ENCODE measurements at places on chromosomes 16 and 17.

GRCh38 chr16:14309906-14310305 is 238.8 kb downstream of the MRTFB start:
- DNase-seq: no peak

DNA sequence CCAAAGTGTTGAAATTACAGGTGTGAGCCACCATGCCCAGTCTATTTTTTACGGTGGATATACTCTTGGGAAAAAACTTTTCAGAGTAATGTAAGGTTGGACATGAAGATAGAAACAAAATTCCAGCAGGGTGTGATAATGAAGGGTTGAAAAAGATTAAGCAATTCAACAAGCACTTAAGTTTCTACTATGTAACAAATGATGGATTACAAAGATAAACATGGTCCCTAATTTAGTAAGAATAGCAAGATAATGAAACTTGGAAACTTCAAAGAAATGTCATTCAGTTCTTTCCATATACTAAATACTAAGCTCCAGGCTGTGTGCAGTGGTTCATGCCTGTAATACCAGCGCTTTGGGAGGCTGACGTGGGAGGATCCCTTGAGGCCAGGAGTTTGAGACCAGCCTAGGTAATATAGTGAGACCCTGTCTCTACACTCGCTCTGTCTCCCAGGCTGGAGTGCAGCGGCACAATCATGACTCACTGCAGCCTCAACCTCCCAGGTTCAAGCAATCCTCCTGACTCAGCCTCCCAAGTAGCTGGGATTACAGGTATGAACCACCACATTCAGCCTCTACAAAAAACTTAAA is 31.0 kb downstream of the PSMD12 start:
- no peak for DNase-seq

DNA sequence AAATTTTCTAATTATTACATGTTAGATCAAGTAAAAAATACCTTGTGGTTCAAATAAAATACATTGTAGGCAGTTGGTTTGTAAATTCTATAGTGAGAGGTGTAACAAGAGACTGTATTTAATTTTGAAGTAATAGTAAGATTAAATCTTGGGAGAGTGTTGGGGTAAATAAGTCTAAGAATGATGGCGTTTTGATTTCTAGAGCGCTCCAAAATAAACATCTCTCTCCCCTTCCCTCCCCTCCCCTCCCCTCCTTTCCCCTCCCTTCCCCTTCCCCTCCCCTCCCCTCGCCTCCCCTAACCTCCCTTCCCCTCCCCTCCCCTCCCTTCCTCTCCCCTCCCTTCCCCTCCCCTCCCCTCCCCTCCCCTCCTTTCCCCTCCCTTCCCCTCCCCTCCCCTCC is 200.6 kb upstream of the EEF2KMT start:
- DNase-seq: no peak

- no peak for DNase-seq
These were observed 29.9 kb upstream of the FOXF1 start for GRCh38 chr16:86480444-86480843.

- DNase-seq: no peak
These were observed 6.2 kb upstream of the TBKBP1 start for GRCh38 chr17:47687748-47688147.

DNA sequence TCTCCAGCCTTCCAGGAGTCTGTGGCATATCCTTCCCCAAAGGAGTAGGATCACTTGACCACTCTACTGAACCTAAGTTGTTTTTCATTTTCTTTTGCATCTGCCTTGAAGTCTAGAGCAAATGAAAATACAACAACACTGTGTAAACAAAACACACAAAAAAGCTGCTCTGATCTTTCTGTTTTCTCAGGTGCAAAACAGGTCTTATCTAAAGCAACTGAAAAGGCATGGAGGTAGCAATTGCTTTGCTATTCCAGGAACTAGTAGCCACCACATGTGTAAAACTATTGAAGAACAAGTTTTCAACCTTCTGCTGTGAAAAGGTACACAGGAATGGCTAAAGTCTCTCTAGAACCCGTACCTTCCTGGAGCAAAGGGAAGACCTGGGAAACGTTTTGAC is 127.1 kb downstream of the PITPNC1 start:
- no peak for DNase-seq

DNA sequence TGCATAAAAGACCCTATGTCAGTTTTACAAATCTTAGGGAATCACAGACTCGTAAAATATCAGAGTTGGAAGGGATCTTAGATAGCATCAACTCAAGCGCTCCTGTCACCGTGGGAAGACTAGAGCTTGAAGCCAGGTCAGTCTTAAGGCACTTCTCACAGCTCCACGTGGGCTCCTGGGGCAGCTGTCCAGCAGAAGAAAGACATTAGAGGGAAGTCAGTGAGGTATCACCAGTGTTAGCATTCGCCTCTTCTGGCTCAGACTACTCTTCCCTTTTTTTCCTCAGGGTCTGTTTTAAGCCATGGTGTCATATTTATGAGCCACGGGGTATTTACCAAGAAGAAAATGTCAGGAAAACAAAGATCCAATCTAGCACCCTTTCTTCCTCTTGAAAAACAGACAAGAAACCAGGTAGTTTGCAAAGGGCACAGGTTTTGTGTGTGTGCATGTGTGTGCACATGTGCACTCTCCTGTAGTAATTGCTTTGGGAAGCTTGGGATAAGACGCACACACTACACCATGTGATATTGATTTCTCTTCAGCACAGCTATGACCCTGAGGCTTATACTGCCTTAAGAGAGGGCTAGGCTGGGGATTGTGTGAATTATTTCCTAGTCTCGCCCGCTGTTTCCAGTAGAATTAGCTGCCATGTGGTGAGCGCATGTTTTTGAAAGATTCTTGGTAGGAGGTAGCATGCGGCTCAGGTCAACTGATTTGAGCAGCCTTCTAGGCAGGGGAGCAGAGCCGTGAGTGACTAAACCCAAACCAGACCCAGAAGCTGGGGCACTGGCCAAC is 61.0 kb upstream of the ELAC2 start:
- no peak for DNase-seq

DNA sequence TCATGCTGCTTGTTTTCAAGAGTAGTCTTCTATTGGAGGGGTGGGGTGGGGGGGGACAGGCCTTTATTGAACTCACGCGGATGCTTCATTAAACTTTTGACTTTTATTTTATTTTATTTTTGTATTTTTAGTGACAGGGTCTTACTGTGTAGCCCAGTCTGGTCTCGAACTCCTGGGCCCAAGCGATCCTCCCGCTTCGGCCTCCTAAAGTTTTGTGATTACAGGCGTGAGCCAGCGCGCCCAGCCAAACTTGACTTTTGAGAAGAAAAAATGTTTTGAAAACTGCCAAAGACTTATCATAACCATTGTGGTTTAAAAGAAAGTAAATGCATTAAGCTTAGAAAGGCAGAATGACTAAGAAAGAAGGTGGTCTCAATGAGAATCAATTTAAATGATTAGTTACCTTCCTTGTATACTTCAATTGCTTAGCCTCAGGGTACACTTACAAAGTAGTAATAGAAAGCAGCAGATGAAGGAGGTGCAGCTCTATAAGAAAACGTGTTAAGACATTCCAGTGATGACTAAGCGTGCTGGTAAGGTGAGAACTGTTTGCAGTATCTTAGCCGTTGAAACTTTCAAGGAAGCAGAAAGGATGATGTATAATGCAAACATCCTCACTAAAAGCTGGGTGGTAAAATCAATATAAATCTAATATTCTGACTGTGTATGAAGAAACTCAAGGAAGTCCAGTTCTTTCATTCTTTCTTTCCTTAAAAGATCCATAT is 1.2 kb downstream of the AP2B1 start:
- no peak for DNase-seq

- no peak for DNase-seq
These were observed 35.4 kb upstream of the ARL4D start for GRCh38 chr17:43363181-43363925.

- no peak for DNase-seq
These were observed 3.9 kb downstream of the MEAK7 start for GRCh38 chr16:84500531-84500930.

GRCh38 chr16:54473226-54473993 is 186.8 kb upstream of the IRX3 start:
- no peak for DNase-seq

DNA sequence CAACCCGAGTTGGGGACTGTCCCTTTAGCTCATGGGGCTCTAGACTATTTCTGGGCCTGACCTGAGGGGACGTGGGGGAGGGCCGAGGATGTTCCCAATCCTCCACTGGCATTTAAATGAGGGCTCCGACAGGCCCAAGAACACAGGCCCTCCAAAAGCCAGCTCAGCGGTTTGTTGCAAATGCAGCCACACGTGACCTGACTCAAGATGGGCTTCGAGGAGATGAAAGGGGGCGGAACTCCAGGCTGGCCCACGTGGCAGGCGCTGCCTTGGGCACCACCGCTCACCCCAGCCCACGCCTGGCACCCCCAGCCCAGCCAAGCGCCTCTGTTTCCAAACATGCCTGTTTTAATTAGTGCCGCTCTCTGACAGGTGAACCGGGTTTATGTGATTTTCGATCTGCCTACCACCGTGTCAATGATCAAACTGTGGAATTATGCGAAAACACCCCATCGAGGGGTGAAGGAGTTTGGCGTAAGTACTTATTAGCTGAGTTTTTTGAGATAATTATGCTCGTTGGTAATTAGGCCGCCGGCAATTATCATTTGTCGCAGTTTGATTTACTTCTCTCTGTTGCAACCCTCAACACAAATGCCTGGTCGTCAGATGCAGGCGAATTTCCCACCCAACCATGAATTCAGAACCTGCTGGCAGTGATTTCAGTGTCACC is 226.7 kb downstream of the KATNIP start:
- DNase-seq: no peak

- no peak for DNase-seq
These were observed 330.3 kb downstream of the SEC14L1 start for GRCh38 chr17:77470800-77471733.

- DNase-seq: no peak
These were observed 1309.8 kb upstream of the CDH8 start for GRCh38 chr16:63346000-63346399.

DNA sequence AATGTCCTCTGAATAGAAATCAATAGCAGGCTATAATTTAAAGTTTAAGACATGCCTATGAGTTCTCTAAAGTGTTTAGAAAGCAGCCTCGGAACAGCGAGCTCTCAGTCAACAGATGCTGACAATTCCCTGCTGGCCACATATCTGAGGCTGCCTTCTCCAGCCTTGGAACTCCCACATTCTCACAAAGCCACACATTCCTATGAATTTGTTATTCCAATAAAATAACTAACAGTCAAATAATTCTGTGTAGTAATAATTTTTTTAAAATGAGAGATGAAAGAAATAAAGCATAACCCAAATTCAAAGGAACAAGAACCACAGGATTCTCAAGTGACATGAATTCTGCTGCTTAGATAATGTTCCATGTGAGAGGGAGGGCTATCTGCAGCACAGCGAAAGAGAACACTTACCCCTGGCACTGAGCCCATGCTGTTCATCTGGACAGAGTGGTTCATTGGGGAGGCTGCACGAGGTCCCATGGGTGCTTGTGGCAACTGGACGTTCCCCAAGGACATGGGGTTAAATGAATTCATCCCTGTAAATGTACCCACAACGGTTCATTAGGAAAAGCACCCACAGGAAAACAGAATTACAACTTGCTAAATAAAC is 56.9 kb upstream of the TRAP1 start:
- no peak for DNase-seq

DNA sequence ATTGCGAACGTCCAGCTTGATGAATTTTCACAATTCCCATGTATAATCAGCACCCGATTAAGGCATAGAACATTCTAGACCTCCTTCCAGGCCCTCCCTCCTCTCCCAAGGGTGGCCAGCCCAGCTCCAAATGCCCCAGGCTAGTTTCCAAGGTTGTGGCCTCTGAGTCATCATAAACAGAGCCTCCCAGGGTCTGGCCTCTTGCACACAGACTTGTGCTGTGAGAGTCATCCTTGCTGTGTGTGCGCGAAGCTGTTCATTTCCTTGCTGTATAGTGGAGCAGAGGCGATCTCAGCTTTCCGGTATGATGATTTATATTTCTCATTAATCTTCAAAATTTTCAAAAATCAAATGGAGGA is 20.5 kb upstream of the JPH3 start:
- no peak for DNase-seq

DNA sequence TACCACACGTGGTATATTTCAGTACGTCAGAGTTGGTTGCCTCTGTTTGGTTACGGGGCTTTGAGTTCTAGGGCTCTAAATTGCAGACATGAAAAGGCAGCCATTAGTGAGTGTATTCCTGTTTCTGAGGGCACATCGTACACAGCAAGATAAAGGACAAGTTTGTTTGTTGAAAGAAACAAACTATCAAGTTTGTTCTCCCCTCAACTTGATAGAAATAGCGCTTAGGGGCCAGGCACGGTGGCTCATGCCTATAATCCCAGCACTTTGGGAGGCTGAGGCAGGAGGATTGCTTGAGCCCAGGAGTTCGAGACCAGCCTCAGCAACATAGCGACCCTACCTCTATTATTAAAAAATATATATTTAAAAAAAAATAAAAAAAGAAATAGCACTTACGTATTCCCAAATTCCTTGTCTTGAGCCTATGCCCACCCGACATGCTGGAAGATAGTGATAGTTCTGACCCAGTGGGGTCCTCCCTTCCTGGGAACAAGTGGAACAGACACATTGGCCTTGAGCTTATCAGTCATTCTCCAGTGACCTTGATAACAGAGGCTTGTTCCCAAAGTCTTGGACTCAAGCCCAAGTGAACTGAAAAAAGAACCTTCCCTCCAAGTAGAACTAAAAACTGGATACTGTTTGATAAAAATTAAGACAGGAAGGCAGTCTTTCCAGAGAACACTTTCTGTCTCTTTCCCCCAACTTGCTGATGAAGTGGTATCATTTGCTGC is 139.9 kb upstream of the CACNG3 start:
- no peak for DNase-seq

DNA sequence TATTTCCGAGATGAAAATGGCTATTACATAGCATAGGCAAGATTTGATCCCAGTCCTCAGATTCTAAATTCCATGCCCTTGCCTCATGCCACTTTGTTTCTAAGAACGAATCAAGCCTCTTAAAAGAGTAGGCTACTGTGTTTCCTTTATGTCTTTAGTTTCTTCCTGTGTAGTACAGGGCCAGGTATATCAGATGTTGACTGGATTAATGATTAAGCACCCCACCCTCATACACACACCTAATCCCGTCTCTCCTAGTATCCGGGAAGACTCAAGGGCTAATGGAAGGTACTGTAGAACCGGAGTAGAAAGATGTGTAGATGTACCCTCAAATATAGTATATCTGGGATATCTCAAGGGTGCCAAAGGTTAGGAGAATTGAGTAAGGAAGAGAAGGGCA is 6.7 kb downstream of the TOM1L1 start:
- no peak for DNase-seq

GRCh38 chr16:59522826-59523225 is 788.7 kb upstream of the GOT2 start:
- no peak for DNase-seq

DNA sequence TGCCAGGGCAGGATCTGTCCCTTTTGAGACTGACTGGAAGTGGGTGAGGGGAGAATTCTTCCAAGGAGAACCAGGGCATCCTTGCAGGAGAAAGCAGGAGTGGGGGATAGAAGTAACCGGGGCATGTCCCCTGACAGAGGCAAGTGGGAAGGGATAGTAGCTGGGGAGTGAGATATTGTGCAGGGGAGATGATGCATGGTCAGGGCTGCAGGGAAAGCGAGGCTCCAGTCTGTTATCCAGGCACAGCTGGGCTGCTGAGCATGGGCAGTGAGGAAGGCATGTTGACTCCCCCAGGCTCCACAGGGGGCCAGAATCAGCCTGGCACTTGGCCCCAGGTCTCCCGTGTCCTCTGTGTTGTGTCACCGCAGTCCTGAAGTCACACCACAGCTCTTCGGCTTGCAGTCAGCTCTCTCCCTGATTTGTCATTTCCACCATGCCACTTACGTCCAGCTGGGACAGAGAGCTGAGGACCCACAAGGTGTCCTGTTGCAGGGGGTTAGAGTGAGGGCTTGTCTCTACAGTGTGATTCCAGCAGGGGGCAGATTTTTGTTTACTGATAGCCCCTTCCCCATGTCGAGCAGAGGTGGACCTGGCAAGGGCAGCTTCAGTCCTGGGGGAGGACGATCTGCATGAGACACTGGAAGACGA is 40.9 kb downstream of the B9D1 start:
- no peak for DNase-seq

Data from stimulated activated CD8-positive, alpha-beta memory T cell treated with anti-CD3 and anti-CD28 coated beads, Interleukin-4, amount 100 ng/mL, for 1 hour (primary cell).